ENCODE measurements at places on chromosomes 16 and 17.

DNA sequence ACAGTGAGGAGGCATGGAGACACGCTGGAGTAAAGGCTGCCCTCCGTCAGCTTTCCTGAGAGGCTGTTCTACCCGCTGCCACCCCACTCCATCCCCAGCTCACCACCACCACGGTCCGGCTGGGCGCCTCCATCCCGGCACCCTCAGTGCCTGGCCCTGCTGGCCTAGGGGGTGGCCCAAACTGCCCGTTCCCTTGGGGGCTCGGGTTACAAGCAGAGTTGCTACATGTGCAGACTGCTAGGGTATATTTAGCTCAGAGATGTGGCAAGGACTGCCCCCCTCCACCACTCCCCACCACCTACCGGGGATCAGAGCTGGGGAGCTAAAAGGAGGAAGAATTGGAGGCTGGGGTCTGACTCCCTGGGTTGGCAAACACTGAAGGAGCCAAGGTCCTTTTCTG lies 4.1 kb downstream of the CACNB1 start:
- DNase-seq: no peak

DNA sequence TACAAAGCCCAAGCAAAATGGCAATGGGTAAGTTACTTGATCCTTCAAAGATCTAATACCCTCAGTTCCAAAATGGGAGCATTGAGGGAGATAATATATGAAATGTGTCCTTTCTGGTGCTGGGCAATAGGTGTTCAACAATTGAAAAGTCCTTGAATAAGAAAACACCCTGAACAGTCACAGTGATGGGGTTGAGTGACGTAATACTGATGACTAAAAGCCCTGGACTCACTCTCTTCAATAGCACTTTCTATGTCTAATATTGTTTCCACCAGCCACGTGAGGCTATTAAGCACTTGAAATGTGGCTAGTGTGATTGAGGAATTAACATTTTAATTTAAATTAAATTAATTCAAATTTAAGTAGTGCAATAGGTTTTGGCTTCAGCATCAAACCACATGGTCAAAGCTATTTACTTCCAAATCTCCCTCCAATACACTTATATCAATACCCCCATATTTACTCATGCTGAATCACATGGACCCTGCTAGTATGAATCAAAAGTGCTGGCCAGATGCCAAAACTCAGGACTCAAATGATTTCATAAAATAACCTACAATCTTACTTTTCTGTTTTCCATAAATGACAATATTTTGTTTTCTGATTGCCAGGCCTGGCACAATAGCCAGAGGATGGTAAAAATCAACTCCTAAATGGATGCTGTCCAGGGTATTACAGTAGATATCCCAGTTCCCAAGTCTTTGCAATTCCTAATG lies 516.2 kb downstream of the HAPSTR1 start:
- no peak for DNase-seq

DNA sequence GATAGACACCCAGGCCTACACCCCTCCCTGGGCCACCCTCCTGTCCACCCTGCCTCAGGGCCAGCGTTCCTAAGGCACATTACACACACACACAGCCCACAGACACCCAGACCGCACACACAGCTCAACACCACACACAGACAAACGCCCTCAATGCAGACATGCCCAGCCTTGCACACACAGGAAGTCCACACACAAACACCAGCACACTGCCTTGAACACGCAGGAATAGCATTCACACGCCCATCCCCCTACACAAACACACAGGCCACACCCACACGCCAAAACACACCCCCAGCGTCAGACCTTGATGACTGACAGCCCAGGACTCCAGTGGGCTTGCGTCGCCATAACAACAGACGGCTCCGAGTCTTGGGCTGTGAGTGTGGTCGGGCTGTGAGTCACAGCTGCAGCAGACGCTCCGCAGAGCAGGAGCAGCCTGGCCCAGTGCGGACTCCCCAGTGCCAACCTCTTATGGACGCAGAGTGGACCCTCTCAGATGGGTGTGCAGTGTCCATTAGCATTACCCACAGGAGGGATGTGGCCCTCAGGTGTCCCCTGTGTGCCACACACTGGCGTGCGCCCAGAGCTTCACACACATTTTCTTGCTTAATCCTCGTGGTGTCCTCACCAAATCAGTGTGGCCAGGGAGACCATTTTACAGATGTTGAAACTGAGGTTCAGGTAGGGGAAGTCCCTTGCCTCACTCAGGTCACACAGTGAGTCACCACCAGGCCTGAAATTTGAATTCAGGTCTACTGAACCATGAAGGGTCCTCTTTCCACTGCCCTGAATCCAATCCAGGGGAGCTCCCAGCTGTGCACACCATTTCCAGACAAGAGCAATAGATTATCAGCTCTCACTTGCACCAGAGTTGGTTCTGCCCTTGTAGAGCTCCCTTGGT lies 17.8 kb upstream of the RAI1 start:
- peak; percentile 68 for DNase-seq

GRCh38 chr17:16491131-16491702 lies 776 bp downstream of the LRRC75A start:
- no peak for DNase-seq

GRCh38 chr17:79948945-79949655 lies 86.6 kb downstream of the TBC1D16 start:
- DNase-seq: no peak

DNA sequence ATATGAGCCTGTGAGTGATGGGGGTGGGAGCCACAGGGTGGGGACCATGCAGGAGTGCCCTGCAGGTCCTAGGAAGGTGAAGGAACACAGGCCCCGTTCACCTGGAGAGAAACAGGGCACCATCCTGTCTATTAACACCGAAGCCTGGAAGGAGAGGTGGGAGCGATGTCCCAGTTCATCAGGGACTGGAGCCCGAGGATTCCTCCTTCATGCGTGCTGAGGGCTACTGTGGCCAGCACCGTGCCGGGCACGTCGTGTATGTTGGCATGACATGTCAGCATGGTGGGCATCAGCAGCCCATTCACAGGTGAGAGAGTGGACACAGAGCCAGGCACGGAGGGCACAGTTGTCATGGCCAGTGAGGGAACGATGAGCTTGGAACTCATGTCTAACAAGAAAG lies 1.4 kb downstream of the WFIKKN2 start:
- DNase-seq: no peak

DNA sequence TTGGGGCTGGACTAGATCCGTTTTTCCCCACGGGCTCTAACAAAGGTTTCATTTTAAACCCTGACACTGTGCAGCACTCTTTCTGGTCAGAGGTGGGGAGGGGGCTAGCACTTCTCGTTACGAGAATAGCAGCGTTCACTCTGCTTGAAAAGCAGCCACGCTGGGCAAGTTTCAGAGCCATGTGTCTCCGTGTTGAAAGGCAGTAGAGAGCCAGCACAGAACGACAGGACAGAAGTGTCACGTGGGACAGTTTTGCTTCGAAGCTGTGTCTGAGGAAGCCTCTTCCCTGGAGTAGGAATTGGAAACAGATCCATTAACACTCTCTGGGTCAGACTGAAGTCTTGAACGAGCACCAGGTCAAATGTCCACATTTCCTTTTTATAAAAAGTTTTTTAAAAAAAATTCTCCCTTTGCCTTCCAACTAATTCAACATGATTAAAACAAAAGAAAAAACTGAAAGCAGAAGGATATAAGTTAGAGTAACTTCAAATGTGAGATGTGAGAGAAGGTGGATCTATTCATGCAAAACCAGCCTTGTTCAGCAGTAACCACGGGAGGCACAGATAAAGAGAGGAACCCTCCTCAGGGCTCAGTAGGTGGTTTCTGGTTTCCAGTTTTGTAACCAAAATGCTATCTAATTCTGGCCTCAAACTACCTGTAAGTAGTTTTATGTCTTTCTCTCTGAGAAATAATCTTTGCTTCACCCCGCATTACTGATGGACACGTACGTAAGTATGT lies 65.0 kb downstream of the SMG6 start:
- no peak for DNase-seq

GRCh38 chr17:42266918-42267766 lies 9.0 kb downstream of the STAT5B start:
- DNase-seq: no peak

- DNase-seq: peak; percentile 23
Observed at GRCh38 chr17:60327134-60327900, 64.6 kb downstream of the USP32 start.

GRCh38 chr16:47486856-47487255 lies 25.7 kb downstream of the PHKB start:
- DNase-seq: no peak
